Activated naive CD8-positive, alpha-beta T cell treated with anti-CD3 and anti-CD28 coated beads for 36 hours (primary cell): ENCODE measurements at places on chromosomes 5 and 9. TPM values are rescaled to one million over a fixed set of nuclear protein-coding genes. Genes with fewer than 3 reads are reported as not detected.

Gene SOWAHA
- total RNA-seq, result 0.06 TPM

Gene DND1
- 3.7 TPM for total RNA-seq

DNA sequence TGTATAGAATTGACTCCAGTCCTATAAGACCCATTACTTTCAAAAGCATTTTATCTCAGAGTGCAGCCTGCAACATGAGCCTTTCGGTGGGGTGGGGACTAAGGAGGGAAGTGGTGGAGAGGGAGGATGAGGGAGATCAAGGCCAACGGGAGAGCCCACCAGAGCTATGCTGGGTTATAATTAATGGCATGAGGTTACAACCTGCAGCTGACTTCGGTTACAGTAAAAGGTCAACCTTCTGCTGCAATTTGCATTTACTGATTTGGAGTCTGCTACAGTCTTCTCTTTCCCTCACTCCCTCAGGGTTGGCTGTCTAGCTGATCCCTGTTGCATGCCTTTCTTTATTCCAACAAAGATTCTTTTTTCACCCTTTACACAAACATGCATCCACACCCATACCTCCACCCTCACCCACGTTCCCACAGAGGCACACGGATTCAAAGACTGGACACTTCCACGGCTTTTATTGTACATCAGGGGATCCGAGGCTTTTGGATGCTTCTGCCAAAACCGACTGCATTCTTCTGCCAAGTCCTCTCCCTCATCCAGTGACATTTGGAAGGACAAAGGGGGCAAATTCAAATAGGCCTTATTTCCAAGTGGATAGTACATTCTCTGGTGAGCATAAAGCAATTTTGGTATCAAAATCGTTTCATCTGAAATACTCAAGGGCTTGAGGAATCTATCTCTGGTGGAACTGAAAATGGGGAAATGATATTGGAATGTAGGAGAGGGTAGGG, 381.2 kb downstream of the NFIB start:
- no peak for DNase-seq
- no peak overlapping the region for H3K4me3 ChIP-seq
- no peaks in the 10 kb centered on the region for H3K27me3 ChIP-seq
- no peaks in the 10 kb centered on the region for H3K4me1 ChIP-seq
- H3K27ac ChIP-seq, result no peak overlapping the region
- H3K36me3 ChIP-seq, result no peaks in the 10 kb centered on the region

DNA sequence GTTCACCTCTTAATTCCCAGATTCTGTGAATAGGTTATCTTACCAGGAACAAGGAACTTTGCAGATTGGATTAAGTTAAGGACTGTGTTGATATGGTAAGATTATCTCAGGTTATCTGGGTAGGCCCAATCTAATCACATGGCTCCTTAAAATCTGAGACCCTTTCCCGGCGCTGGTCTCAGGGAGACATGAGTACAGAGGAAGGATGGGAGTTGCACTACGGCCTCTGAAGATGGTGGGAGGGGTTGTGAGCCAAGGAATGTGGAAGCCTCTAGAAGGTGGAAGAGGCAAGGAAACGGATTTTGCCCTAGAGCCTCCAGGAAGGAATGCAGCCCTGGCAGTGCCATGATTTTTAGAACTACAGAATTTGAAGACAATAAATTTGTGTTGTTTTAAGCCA, 95.1 kb downstream of the AK8 start:
- peaks cover 18% of the 10 kb centered on the region for H3K4me1 ChIP-seq
- peaks cover 51% of the 10 kb centered on the region for H3K27me3 ChIP-seq
- no peak overlapping the region for H3K4me3 ChIP-seq
- peaks cover 2% of the 10 kb centered on the region for H3K36me3 ChIP-seq
- DNase-seq, result no peak

DNA sequence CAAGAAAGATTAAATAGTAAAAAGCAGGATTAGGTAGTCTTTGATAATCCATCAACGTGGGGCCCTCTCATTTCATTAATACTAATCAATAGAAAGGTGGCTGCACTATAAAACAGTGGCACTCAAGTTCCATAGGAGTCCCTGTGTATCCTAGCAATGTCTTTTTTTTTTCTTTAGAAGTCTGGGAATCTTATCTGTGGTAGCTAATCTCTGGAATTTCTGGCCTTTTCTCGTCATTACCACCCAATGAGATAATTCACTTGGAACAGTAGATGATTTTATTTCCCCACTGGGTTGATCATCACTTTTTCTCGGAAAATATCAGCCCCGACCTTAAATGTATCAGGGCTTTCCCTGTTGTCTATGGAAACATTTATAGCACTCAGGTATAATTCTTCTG, 86.8 kb upstream of the CDH6 start:
- H3K4me3 ChIP-seq, result no peak overlapping the region
- DNase-seq, result no peak
- no peak overlapping the region for H3K27ac ChIP-seq
- H3K36me3 ChIP-seq, result no peaks in the 10 kb centered on the region
- no peaks in the 10 kb centered on the region for H3K4me1 ChIP-seq

GRCh38 chr5:98713027-98713426, 60.4 kb upstream of the RGMB start:
- H3K4me1 ChIP-seq, result no peaks in the 10 kb centered on the region
- H3K27ac ChIP-seq, result no peak overlapping the region
- no peaks in the 10 kb centered on the region for H3K36me3 ChIP-seq
- H3K27me3 ChIP-seq, result peaks cover 9% of the 10 kb centered on the region

DNA sequence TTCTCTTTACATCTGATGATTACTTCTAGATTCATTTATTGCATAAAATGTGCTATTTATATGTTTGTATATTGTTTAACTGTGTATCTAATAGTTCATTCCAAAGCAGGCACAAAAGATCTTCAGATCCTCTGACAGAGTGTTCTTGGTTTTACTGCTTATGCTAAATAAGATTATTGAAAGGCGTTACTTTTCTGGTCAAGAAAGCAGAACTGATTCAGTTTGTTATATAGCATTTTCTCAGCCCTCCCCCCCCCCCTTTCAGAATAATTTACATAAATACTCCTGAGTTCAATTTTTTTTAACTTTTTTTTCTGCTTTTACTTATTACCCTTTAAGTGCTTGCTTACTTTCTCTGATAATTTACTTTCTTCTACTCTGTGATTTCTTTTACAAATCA, 15.4 kb downstream of the CDC42SE2 start:
- no peak for DNase-seq
- peaks cover 67% of the 10 kb centered on the region for H3K36me3 ChIP-seq
- H3K4me1 ChIP-seq, result peaks cover 85% of the 10 kb centered on the region
- peak overlapping the region; percentile 66 for H3K4me3 ChIP-seq
- peaks cover 12% of the 10 kb centered on the region for H3K27me3 ChIP-seq

GRCh38 chr5:171139227-171139626, 169.8 kb upstream of the TLX3 start:
- no peaks in the 10 kb centered on the region for H3K4me1 ChIP-seq
- no peak overlapping the region for H3K27ac ChIP-seq
- no peak for DNase-seq
- peaks cover 2% of the 10 kb centered on the region for H3K27me3 ChIP-seq
- no peaks in the 10 kb centered on the region for H3K36me3 ChIP-seq

DNA sequence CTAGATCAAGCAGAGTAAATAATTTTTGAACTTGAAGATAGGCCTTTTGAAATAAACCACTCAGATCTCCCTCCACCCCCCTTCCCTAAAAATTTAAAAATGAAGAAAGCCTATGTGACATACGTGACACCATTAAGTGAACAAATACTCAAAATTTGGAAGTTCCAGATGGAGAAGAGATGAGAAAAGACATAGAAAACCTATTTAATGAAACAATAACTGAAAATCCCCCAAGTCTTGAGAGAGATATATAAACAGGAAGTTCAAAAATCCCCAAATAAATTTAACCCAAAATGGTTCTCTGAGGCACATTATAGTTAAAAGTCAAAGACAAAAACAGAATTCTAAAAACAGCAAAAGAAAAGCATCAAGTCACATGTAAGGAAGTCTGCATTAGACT, 428.6 kb downstream of the PSAT1 start:
- no peak for DNase-seq
- H3K27ac ChIP-seq, result no peak overlapping the region
- H3K27me3 ChIP-seq, result no peaks in the 10 kb centered on the region
- H3K36me3 ChIP-seq, result no peaks in the 10 kb centered on the region

DNA sequence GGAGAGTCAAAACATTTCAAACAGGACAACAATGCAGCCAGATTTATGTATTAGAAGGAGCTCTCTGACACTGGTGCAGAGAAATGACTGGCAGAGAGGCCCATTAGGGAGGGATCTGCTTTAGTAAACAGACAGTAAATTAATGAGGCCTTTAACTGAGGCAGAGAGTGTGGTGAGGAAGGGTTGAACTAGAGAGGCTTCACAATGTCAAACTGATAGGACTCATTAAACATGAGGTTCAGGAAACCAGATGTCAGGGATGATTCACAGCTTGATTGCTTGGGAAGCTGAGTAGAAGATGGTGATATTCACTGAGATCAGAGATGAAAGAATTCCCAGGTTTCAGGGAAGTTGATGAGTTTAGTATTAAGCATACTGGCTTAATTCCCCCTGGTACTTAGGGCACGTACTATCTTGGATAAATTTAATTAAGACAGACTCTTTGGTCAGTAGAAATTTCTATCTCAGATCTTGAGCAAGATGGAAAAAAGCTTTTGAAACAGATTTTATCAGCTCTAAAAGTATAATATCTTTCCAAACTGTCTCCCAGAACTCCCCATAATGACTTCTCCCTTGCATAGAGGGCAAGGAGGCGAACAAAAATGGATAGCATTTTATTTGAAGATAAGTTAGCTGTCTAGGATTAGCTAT, 8.6 kb upstream of the MUSK start:
- H3K4me3 ChIP-seq, result no peak overlapping the region
- no peak for DNase-seq
- H3K36me3 ChIP-seq, result no peaks in the 10 kb centered on the region
- no peaks in the 10 kb centered on the region for H3K4me1 ChIP-seq
- peaks cover 4% of the 10 kb centered on the region for H3K27me3 ChIP-seq
- no peak overlapping the region for H3K27ac ChIP-seq
